ENCODE measurements at places on chromosomes 1 and 21.
A peak's percentile ranks its signal among the peaks of the same experiment; 100 is the strongest.

- H3K27ac ChIP-seq: peak overlapping the region; percentile 34
- DNase-seq: no peak
- peaks cover 23% of the 10 kb centered on the region for H3K4me1 ChIP-seq
- H3K27me3 ChIP-seq: no peaks in the 10 kb centered on the region
Measured at GRCh38 chr1:211632117-211632807, 43.2 kb downstream of the NEK2 start.

DNA sequence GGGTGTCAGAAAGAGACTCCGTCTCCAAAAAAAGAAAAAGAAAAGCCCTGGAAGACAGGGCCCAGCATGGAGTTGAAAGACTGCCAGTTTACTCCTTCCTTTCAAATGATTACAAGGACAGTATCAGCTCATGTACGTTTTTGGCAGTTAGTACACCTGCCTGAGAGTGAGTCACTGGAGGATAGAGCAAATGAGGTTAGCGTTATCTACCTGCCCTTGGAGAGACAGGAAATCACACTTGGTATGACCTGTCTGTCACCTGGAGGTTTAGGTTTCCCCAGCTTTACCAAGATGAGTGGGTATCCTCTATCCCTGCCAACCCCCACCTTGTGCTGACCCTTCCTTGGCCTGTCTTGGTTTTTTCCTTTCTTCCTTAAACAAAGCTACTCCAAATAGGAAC, 96.8 kb upstream of the BMP8A start:
- H3K4me1 ChIP-seq: peaks cover 44% of the 10 kb centered on the region
- DNase-seq: peak; percentile 45
- no peak overlapping the region for H3K4me3 ChIP-seq

DNA sequence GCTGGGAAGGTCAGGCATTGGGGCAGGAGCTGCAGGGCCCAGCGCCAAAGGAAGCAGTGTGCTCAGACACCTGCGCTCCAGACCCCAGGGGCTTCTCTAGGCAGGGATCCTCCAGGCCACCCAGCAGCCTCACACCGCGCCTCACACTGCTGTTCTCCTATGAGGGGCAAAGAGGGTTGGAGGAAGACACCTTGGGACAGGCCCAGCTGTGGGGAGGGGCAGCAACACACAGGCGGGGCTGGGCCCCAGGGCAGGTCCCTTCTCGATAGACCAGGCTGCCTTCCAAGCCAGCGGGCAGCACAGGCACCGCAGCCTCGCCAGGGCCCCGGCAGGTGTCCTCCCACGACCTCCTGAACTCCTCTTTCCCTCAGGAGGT, 20.7 kb upstream of the PRSS38 start:
- no peak for DNase-seq
- no peaks in the 10 kb centered on the region for H3K36me3 ChIP-seq
- H3K4me3 ChIP-seq: no peak overlapping the region
- H3K27ac ChIP-seq: peak overlapping the region; percentile 92

GRCh38 chr1:32100807-32101708, 6.8 kb upstream of the KPNA6 start:
- H3K27ac ChIP-seq: peak overlapping the region; percentile 60
- no peaks in the 10 kb centered on the region for H3K36me3 ChIP-seq
- H3K4me1 ChIP-seq: peaks cover 14% of the 10 kb centered on the region

- H3K4me3 ChIP-seq: no peak overlapping the region
- no peak for DNase-seq
- H3K36me3 ChIP-seq: no peaks in the 10 kb centered on the region
- H3K27me3 ChIP-seq: no peaks in the 10 kb centered on the region
Measured at GRCh38 chr1:41720861-41721410, 197.8 kb downstream of the HIVEP3 start.

GRCh38 chr1:166066107-166066506, 100.7 kb downstream of the FAM78B start:
- no peaks in the 10 kb centered on the region for H3K27me3 ChIP-seq
- no peak overlapping the region for H3K27ac ChIP-seq
- DNase-seq: no peak

- H3K27me3 ChIP-seq: no peaks in the 10 kb centered on the region
- H3K27ac ChIP-seq: no peak overlapping the region
- peaks cover 9% of the 10 kb centered on the region for H3K4me1 ChIP-seq
- no peak overlapping the region for H3K4me3 ChIP-seq
- H3K36me3 ChIP-seq: no peaks in the 10 kb centered on the region
Measured at GRCh38 chr21:27759820-27760219, 792.9 kb upstream of the ADAMTS5 start.

GRCh38 chr1:111963985-111964738, 25.3 kb downstream of the KCND3 start:
- no peak overlapping the region for H3K4me3 ChIP-seq
- H3K27me3 ChIP-seq: no peaks in the 10 kb centered on the region
- no peak overlapping the region for H3K27ac ChIP-seq

GRCh38 chr1:47906527-47907176, 90.5 kb downstream of the TRABD2B start:
- no peaks in the 10 kb centered on the region for H3K36me3 ChIP-seq
- H3K4me1 ChIP-seq: peaks cover 8% of the 10 kb centered on the region
- DNase-seq: peak; percentile 34
- peak overlapping the region; percentile 60 for H3K27ac ChIP-seq

DNA sequence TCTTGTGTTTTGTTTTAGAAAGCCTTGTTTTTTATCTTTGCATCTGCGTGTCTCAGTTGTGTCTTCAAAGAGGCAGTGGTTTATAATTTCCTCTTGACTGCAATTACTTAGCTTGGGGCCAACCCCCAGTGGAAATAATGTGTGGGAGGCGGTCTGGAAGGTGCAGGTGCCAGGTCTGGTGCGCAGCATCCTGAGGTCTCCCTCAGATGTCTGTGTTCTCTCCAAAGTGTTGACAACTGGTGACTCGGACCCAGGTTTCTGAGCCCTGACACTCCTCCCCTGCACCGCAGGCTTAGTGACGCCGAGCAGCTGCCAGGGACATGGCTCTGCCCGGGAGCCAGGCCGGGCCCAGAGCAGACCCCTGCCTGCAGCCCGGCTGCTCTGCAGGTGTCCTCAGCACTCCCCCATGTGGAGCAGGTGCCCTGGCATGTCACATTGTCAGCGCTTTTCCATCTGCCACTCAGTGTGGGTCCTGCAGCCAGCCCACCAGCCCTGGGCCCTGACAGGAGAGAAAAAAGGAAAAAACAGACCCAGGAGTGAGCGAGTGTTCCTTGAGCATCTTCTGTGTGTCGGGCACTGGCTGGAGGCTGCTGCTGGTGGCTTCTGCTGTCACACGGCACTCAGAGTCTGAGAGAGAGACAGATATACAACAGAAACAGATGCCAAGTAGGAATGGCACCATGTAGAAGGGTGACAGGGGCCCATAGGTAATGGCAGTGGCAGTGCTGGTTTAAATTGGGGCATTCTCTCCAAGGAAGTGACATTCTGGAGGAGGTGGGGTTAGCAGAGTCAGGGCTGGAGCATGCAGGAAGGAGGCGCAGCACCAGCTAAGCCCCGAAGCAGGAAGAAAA, 24.8 kb upstream of the SELENON start:
- no peak overlapping the region for H3K4me3 ChIP-seq
- H3K4me1 ChIP-seq: peaks cover 63% of the 10 kb centered on the region
- no peaks in the 10 kb centered on the region for H3K27me3 ChIP-seq
- H3K36me3 ChIP-seq: no peaks in the 10 kb centered on the region

GRCh38 chr1:241899210-241899609, 51.2 kb downstream of the EXO1 start:
- DNase-seq: no peak
- H3K27me3 ChIP-seq: no peaks in the 10 kb centered on the region
- no peaks in the 10 kb centered on the region for H3K36me3 ChIP-seq
- no peak overlapping the region for H3K27ac ChIP-seq

DNA sequence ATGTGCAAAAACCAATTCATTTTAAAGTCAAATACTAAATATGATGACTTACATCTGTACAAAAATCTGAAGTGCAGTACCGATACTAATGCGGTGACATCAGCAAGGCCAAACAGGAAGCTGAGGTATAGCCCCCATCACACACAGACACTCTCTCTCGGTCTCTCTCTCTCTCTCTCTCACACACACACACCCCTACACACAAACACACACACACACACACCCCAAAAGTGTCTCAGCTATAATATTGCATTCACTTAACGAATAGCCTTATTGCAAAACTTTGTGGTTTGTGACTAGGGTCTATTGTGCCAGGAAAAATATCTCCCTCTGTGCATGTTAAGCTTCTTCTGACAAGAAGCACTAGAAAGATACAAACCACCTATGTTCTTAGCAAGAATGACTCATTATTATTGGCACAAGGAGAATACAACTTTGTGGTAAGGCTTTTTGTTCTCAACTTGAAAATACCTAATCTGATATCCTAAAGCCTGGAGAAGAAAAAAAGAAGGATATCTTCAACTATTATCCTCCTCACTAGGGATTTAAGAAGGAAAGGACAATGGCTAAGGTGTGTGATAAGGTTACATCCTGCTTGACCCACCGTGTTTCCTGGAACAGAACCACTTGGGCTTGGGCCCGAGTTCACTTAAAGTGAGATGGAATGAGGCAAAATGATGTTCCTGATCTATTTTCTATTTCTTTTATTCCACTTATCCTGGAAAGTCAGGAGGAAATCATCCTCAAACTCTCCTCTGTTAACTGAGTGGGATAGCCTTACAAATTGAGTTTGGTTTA, 107.1 kb downstream of the NIBAN1 start:
- no peak for DNase-seq
- H3K27me3 ChIP-seq: no peaks in the 10 kb centered on the region
- no peak overlapping the region for H3K27ac ChIP-seq
- no peaks in the 10 kb centered on the region for H3K36me3 ChIP-seq
- H3K4me3 ChIP-seq: no peak overlapping the region
- no peaks in the 10 kb centered on the region for H3K4me1 ChIP-seq

DNA sequence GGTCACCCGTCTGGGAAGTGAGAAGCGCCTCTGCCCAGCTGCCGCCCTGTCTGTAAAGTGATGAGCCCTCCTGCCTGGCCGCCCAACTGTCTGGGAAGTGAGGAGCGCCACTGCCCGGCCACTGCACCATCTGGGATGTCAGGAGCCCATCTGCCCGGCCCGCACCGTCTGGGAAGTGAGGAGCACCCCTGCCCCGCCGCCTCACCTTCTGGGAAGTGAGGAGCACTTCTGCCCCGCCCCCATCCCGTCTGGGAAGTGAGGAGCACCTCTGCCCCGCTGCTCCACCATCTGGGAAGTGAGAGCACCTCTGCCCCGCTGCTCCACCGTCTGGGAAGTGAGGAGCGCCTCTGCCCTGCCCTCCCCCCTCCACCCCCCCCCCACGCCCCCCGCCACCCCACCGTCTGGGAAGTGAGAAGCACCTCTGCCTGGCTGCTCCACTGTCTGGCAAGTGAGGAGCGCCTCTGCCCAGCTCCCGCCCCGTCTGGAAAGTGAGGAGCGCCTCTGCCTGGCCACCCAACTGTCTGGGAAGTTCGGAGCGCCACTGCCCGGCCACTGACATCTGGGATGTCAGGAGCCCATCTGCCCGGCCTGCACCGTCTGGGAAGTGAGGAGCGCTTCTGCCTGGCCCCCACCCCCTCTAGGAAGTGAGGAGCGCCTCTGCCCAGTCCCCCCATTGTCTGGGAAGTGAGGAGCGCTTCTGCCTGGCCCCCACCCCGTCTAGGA, 4.5 kb upstream of the ZZZ3 start:
- no peak overlapping the region for H3K4me3 ChIP-seq
- no peaks in the 10 kb centered on the region for H3K27me3 ChIP-seq
- peaks cover 8% of the 10 kb centered on the region for H3K4me1 ChIP-seq
- no peak overlapping the region for H3K27ac ChIP-seq
- DNase-seq: peak; percentile 16

DNA sequence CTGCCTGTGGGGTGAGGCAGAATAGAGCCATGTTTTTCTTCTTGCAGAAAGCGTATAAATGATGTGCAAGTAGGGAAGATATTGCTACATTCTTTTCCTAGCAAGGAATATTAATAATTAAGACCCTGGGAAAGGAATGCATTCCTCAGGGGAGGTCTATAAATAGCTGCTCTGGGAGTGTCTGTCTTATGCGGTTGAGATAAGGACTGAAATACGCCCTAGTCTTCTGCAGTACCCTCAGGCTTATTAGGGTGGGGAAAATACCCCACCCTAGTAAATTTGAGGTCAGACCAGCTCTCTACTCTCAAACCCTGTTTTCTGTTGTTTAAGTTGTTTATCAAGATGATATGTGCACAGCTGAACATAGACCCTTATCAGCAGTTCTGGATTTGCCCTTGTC, 155.9 kb upstream of the HMCN1 start:
- DNase-seq: no peak
- no peaks in the 10 kb centered on the region for H3K36me3 ChIP-seq
- peaks cover 4% of the 10 kb centered on the region for H3K4me1 ChIP-seq
- no peak overlapping the region for H3K27ac ChIP-seq
- H3K27me3 ChIP-seq: no peaks in the 10 kb centered on the region

GRCh38 chr1:55276671-55277376, 61.7 kb upstream of the USP24 start:
- H3K36me3 ChIP-seq: no peaks in the 10 kb centered on the region
- no peak overlapping the region for H3K27ac ChIP-seq
- H3K27me3 ChIP-seq: no peaks in the 10 kb centered on the region
- no peak for DNase-seq
- H3K4me1 ChIP-seq: no peaks in the 10 kb centered on the region
- H3K4me3 ChIP-seq: no peak overlapping the region

GRCh38 chr21:38081708-38082107, 165.5 kb upstream of the KCNJ6 start:
- no peak overlapping the region for H3K27ac ChIP-seq
- H3K36me3 ChIP-seq: no peaks in the 10 kb centered on the region
- DNase-seq: no peak
- no peak overlapping the region for H3K4me3 ChIP-seq

DNA sequence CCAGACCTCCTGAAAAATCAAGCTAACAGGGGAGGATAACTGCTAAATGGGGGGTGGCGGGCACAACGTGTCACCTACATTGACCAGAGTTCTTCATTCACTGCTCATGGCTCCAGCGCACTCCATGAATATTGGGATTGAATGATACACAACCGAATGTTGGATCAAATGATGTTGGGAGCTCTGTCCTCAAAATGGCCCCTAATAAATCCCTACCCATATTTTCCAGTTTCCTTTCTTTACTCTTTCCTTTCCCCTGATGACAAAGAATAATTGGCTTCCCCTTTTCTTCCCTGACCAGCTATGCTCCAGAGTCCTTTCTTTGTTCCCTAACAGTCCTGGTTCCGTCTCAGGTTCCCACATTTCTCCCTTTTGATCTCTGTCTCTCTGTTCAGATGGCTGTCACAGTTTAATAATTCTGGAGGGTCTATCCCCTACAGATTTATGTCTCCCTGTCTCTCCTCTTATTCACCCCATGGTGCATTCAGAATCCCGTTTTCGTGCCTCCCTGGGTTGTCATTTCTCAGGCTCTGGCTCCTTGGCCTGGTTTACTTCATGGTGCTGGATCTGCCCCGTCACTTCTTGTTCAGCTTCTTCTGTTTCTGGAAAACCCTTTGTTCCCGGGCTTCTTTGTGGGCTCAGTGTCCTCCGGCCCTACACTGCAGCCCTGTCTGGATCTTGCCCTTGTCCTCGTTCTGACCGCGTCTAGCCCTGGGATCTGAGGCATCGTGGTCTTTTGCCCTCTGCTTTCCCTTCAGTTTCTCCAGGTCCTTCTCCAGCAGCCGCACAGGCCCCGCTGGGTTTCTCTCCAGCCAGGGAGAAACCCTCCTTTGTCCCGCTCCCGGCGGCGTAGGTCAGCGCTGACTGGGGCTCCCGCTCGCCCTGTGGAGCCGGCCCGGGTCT, 78.3 kb downstream of the NDUFS5 start:
- DNase-seq: peak; percentile 60
- H3K27ac ChIP-seq: peak overlapping the region; percentile 98
- peaks cover 44% of the 10 kb centered on the region for H3K4me1 ChIP-seq
- peak overlapping the region; percentile 92 for H3K4me3 ChIP-seq

Data from hepatocyte (in vitro differentiated cells).